ENCODE measurements at places on chromosomes 5 and 9. TPM values are rescaled to one million over a fixed set of nuclear protein-coding genes. Genes with fewer than 3 reads are reported as not detected.
A peak's percentile ranks its signal among the peaks of the same experiment; 100 is the strongest.

NR2F1-AS1 gene
- total RNA-seq, result 0.69 TPM

ROR2 gene
- total RNA-seq, result 4.4 TPM

CDKN2B-AS1 gene
- total RNA-seq, result 3.9 TPM

NEURL1B gene
- total RNA-seq, result 1.6 TPM

PIP5KL1 gene
- total RNA-seq, result 0.65 TPM

CDK7 gene
- total RNA-seq, result 75.5 TPM

SLC4A9 gene
- total RNA-seq, result not detected

NFIB gene
- total RNA-seq, result 13.7 TPM

DNA sequence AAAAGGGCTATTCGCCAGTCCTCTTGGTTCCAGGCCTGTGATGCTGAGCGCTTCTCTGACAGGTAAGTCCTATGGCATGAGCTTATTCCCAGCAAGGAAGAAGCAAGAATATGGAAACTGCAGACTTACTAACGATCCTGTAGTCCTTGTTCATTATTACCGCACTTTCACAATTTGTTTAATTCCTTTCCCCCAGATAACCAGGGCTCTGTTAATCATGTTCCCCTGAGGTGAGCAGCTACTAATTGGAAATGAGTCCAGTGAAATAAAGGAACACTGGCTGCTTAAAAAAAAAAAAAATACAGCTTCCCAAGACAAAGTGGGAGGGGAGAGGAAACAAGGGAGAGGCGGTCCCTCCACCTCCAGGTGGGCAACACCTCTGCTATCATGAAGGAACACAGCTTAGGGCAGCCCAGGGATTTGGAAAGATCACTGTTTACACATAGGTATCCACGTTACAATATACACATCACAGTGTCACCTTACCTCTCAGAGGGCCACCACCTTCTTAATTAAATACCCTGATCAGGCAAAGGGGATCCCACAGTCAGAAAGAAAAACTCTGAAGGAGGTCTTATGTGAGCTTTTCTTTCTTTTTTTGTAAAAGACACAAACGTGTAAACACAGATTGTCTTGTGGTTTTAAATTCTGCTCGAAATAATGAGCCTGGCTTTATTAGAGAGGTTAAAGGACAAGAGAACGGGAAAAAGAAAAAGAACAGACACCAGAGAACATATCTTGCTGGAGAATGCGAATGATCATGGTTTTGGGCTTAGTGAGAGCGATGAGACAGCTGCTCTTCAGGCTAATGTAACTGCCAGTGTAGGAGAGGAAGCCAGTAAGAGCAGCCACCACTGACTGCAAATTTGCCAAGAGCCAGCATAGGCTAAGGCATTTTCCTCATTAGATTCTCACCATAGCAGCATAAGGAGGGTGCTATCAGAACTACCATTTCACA lies 258.6 kb downstream of the CRB2 start:
- DNase-seq, result no peak

DNA sequence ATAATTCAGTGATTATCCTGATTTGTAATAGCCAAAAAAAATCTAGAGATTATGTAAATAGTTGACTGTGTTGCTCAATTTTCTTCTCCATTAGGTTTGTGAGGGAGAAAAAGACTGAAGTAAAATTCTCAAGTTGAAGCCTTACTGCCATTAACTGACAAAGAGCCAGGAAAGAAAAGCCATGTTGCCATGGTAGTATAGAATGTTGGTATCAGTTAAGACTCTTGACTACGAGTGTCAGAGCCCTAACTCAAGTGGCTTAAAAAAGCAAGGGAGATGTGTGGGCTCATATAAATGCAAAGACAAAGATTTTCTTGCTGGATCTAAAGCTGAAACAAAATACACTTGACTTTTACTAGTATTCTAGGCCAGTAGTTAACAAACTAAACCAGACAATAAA lies 571.7 kb downstream of the KCTD16 start:
- no peak for DNase-seq

GRCh38 chr9:33620738-33621439 lies 96.8 kb downstream of the ANKRD18B start:
- peak; percentile 55 for DNase-seq

- DNase-seq, result no peak
These were observed 9.3 kb downstream of the NXNL2 start for GRCh38 chr9:88544245-88544644.

GRCh38 chr9:90870621-90871326 lies 69.2 kb downstream of the SYK start:
- peak; percentile 43 for DNase-seq

GRCh38 chr5:61576556-61576955 lies 244.5 kb downstream of the ZSWIM6 start:
- no peak for DNase-seq

DNA sequence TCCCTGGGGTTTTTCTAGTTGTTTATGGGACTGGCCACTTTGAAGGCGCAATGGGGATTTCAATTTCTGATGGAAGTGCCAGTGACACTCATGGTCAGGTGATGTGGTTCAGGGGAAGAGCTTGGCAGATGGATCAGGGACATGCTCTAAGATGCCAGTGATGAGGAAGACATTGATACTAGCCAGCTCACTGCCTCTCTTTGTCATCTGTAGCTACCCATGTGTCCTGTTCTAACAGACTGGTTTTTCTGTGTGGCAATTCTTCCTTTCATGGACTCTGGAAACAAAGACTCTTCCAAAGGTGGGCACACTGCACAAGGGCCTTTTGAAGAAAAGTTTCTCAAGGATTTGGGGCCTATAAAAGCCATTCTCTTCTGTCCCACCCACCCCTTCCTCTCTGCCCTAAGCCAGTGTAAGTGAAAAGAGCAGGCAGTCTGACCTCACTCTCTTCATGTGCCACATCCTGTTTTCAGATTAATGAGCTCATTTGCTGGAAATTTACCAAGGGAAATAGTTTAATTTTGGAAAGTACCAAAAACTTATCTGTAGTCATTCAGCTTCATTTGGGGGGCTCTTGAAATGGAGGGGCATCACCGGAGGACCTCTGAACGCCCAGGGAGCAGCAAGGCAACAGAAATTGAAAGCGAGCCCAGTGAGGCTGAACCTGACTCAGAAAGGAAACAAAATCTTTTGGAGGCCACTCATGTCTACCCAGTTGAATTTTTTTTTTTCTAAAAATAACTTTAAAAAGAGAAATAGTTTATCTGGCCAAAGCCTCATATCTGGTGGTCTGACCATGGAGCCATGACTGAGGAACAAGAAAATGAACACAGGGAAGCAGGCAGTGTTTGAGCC lies 4.9 kb upstream of the TRAF1 start:
- DNase-seq, result peak; percentile 36

DNA sequence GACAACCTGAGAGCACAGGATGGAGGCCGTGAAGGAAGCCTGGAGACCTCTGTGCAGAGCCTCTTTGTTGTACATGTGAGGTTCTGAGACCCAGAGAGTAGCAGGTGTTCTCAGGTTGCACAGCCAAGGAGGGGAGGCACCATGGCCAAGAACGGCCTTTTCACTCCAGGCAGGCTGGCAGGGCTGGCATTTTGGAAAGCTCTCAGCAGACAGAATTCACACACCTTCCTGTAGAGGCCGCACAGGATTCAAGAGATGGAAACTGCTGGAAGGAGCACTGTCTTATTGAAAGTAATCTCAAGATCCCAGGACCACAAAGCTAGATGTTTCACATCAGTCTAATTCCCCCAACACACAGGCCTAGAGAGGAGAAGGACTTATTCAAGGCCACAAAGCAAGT lies 52.8 kb upstream of the XPA start:
- no peak for DNase-seq

DNA sequence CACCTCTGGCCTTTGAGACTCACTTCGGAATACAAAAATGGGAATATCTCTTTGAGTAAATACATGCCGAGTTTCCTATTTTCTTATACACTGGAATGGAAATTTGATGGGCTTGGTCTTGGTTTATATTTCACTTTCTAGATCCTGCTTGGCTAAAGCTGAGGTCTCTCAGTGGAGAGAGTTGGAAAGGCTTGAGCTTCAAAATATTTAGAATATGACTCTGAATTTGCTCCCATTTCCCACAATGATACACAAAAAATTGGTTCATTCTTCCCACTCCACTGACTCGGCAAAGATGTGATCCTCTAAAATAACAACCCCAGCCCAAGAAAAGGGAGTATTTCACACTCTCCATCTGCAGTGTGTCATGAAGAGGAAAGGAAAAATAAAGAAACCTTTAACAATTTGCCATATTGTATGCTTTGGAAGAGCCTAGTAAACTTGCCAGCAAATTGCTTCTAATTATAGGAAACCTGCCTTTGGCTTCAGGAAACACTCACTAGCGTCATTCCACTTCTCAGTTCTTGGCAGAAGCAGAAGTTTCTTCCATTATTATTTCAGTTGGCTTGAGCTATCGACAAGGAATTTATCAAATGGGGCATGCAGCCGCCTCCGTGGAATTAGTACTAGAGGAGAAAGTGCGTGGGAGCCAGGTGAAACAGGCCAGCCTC lies 302.9 kb downstream of the NSG2 start:
- no peak for DNase-seq

DNA sequence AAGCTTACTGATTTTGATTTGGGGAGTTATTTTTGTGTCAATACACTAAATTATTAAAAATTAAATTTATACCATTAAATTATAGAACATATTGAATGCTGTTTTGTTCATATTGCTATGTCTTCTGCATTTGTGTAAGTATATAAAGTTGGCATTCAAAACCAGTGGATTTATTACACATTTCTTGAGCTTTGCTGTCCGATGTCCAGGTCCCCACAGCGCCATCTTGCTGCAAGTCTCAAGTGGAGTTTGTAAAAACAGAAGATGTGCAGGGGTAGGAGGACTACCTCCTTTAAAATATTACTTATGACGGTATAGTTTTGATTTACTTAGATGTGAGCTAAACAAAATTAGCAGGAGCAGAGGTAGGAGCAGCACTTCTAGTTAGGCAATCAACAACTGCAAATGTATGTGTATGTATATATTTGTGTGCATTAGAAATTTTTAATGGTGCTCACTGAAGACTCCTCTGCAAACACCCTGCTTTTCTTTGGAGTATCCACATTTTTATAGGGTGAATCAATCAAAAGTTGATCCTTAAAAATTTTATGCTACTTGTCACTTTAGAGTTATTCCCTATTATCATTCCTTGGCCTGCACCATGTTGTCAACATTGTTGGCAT lies 37.4 kb downstream of the CPEB4 start:
- DNase-seq, result peak; percentile 53

- DNase-seq, result no peak
These were observed 20.5 kb downstream of the ERAP2 start for GRCh38 chr5:96896806-96897205.

GRCh38 chr5:14120176-14120575 lies 23.0 kb upstream of the TRIO start:
- no peak for DNase-seq

Data from renal cortical epithelial cell (primary cell).